Right kidney (tissue), 9 donors: ENCODE measurements at places on chromosomes 5 and 9.

DNA sequence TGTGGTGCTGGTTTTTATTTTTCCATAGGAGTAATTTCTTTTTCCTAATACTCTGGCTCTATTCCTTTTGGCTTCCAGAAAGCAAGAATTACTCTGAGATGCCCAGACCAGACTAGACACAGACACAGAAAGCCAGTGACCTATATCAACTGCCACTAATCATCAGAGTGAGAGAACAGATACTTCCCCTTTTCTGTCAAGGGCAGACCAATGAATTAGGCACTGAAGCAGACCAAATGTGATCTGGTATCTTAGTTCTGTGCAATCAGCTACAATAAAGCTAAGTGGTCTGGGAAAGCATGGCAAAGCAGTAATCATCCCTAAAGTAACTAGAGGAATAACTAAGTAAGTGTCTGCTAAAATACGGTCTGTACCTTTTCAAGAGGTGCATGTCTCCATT is 239.1 kb downstream of the ELAVL2 start:
- DNase-seq = no peak

DNA sequence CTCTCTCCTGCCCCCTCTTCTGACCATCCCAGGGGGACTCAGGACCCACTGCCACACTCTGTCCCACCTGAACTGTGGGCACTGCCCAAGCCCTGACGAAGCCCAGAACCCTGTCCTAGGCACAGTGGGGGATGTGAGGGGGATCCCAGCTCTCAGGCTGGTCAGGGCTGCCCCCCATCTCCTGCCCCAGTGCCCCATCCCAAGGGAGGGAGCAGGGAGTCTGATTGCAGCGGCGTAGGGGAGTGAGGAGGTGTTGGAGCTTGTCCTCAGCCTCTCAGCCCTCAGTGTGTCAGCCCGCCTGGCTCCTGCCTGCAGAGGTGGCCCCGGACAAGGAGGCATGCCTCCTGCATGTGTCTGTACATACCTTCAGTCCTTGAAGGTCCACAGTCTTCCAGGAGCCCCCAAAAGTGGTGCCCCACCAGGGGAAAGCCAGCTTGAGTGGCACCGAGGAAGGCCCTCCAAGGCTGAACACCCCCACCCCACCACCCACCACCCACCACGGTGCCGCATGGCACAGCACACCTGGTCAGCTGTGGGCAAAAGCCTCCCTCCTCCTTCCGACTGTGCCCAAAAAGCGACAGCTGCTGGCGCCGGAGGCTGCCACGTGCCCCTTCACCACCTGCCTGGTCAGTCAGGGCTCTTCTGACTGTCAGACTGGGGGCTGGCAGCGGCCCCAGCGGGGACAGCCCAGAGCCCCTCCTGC is 930 bp downstream of the SARDH start:
- DNase-seq = no peak

GRCh38 chr5:38471709-38472108 is 84.7 kb downstream of the LIFR start:
- no peak for DNase-seq

GRCh38 chr5:119860463-119860862 is 231.1 kb downstream of the FAM170A start:
- DNase-seq = no peak

GRCh38 chr5:16784088-16784487 is 152.0 kb downstream of the MYO10 start:
- no peak for DNase-seq

DNA sequence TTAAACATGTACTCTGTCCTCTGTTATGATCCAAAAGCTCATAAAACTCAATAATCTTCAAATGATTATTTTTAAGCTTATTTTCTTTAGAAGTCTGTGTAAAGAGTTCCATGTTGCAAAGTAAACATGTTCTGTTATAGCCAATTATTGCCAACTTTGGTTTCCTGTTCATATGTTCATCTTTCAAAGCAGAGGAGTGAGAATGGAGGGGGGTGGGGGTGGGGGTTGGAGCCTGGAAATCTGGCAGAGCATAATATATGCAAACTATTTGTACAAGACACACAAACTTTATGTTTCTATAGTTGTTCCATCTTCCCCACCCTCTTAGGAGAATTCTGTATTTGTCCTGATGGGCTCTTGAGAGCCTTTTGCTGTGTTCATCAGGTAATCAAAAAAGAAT is 135.0 kb downstream of the STARD4 start:
- no peak for DNase-seq

GRCh38 chr9:113590991-113591898 is 127.7 kb downstream of the RGS3 start:
- DNase-seq = peak; percentile 64

DNA sequence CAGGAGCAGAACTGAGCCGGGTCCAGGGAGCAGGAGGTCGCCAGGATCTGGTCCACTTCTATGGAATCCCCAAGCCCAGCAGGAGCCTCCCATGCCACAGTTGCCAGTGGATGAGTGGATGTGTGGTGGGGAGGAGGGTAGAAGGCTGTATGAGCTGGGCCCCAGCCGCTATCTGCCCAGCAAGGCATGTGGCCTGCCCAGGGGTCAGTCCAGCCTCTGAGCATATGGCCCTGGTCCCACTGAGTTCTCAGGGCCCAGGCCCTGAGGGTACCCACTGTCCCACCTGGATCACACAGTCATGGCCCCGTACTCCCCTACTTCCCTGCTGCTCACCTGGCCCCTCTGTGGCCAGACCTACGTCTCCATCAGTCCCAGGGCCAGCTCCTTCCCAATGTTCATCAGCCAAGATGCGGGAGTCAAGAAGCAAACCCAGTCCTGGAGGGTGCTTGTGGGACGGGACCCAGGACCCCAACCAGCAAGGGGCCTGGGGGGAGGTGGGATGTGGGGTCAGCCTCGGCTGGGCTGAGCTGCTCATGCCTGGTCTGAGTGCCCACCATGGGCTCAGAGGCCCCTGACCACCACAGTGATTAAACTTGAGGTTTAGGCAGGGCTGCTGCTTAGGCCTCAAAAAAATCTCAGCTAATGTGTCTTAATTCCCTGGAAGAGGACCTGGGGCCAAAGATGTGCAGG is 152.7 kb downstream of the COL23A1 start:
- DNase-seq = no peak

DNA sequence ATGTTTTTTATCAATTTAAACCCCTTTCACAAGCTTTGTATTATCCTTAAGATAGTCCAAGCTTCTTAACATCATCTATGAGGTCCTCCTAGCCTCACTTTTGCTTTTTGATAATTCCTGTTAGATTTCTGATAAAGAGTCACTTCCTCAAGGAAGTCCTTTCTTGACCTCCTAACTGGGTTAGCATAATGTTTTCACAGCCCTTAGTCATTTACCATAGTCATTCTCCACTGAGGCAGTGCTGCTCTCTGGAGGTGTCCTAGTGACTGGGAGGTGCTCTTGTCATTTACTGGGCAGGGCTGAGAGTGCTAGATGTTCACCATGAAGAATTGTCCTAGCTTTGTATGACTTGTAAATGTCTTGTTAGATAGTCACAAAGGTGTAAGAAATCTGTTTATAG is 26.4 kb downstream of the TNPO1 start:
- DNase-seq = no peak

GRCh38 chr9:95373069-95373681 is 55.7 kb upstream of the FANCC start:
- peak; percentile 36 for DNase-seq

DNA sequence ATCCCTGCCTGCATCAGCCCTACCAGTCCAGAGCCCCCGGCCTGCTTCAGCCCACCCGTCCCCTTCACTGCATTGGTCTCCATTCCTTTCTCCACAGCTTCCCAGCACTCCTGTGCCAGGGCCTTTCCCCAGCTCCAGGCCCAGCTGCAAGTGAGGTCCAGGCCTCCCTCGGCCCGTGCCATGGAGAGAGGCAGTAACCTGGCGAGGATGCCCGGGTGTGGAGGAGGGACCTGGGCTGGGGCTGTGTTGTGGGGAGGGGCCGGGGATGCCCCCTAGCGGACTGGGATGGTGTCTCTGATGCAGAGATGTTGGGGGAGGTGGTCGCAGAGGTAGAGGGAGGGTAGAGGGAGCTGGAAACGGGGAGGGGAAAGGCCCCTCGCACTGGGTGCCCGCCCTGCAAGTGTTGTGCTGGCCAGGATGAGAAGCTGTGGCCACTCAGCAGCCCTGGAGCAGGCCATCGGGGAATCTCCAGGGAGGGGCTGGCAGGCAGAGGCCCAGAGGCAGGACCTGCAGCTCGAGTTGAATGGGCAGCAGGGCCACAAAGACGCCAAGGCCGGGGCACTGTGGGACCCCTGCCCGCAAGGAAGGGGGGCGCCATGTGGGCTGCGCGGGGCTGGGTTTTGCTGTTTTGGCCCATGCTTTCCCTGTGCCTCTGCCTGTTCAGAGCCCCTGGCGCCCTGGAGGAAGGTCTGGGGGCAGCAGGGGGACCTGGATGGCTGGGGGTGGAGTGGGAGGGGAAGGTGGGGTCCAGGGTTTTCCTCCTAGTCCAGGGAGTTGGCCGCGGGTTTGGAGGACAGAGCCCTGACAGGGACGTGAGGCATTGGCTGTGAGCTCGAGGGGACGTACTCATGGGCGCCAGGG is 26.0 kb upstream of the NKD2 start:
- peak; percentile 13 for DNase-seq

GRCh38 chr9:29793970-29794369 is 2220.7 kb upstream of the C9orf72 start:
- no peak for DNase-seq

DNA sequence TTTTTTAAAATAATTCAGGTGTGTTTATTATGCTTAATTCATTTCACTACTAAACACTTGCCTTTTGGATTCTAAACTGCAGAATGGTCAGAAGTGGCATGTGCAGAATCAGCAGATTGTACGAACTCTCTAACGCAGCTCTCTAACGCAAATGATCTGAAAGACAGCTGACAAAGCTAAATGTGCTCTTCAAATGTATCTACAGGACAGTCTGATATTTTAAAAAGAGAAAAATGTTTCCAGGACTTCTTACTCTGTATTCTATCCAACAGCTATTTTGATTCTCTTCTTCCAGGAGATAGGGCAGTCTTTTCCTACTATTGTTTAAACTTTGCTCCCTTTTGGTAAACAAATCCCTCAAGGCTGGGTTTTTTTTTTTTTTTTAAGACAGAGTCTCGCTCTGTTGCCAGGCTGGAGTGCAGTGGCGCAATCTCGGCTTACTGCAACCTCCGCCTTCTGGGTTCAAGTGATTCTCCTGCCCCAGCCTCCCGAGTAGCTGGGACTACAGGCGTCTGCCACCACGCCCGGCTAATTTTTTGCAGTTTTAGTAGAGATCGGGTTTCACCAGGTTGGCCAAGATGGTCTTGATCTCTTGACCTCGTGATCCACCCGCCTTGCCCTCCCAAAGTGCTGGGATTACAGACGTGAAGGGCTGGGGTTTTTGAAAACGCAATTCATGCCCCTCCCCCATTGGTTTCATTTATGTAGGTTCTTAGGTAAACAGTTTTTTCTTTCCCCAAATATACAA is 1.2 kb downstream of the NMRK1 start:
- no peak for DNase-seq

- no peak for DNase-seq
Observed at GRCh38 chr9:109342878-109343277, 22.0 kb upstream of the EPB41L4B start.

DNA sequence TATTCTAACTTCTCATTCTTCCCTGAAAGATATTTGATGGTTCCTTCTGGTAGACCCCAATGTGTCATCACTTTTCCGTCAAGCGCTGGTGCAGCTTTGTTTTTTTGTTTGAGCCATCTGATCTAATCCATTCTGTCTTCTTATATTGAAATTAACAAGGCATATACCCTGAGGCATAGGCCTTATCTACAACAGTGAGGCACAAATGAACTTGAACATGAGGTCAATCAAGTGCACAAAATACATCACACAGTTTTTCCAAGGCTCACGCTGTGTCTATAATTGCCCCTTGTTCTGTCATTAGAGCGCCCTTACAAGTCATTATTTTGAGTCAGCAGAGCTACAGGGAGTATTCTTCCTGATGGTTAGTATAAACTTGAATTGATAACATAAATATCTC is 406.6 kb downstream of the MAT2B start:
- no peak for DNase-seq

DNA sequence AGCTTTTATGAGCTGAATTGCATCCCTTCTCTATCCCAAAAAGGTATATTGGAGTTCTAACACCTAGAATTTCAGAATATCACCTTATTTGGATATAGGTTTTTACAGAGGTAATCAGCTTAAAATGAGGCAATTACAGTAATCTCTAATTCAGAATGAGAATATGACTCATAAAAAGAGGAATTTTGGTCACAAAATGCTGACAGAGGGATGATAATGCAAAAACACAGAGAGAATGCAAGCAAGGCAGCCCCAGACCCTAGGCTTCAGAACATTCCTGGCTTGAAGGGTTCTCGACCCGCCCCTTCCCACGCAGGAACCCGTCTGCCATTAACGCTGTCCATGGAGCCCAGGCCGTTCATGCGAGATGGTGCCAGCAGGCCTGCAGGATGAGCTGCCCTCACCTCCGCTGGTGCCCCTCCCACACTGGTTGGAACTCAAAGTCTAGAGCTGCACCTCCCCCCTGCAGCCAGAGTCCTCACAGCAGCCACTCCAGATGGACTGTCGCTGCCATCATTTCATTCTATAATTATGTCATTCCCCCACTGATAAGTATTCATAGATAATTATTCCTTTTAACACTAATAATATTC is 1173.4 kb upstream of the ACO1 start:
- DNase-seq = no peak

- peak; percentile 25 for DNase-seq
Observed at GRCh38 chr5:140358738-140359310, 1.2 kb upstream of the SLC4A9 start.

DNA sequence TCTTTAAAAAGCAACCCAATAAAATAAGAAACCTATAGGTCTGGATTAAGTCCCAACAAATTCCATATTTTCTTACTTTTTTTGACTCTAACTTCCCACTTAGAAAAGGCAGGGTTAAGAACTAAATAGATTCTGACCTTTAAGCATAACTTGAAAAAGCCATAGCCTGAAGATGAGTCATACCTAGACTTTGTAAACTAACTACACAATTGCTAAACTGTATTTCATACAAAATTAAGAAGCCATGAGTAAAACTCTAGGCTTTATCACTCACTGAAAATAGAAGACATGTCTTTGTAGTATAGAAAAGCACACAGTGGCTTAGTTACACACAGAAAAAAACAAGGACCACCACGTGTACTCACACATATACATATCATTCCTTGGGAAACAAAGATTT is 51.5 kb downstream of the MLLT3 start:
- no peak for DNase-seq

- no peak for DNase-seq
Observed at GRCh38 chr5:84578226-84578625, 193.5 kb upstream of the EDIL3 start.

GRCh38 chr9:106072421-106072820 is 378.1 kb downstream of the TMEM38B start:
- no peak for DNase-seq

GRCh38 chr5:143037071-143037470 is 266.9 kb downstream of the ARHGAP26 start:
- no peak for DNase-seq

DNA sequence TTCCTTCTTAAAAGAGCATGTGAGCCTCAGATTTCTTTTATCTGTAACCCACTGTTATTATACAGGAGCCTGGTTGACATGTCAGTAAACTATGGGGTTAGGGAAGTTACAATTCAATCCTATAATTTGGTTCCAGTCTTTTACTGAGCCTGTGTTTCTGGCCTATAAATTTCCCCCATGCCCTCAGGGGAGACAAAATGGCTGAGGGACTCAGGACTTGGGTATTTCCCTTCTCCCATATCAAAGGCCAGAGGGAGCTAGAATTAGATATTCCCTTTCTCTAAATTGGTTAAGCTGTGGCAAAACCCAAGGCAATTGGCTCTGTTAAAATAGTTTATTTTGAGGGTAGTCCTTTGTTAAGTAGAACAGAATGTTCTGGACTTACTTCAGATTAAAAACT is 823.2 kb downstream of the TLE1 start:
- DNase-seq = no peak

GRCh38 chr9:25724424-25724823 is 46.2 kb upstream of the TUSC1 start:
- DNase-seq = no peak
